ENCODE measurements at places on chromosomes 6 and 20.

DNA sequence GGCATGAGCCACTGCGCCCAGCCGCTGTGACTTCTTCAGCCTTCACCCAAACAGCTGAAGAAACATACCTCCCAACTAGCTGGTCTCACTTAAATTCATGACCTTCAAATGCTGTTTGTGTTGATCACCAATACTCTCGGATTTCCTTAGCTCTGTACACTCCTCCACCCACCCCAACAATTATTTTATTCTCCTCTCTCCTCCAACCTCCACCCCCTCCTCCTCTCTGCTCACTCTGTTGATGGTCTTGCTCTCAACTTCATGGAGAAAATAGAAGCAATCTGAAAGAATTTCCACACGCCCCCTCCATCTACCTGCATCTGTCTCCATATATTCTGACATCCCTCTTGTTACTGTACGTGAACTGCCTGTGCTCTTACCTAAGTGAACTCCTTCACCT, 6.6 kb upstream of the DLK2 start:
- DNase-seq, result no peak

DNA sequence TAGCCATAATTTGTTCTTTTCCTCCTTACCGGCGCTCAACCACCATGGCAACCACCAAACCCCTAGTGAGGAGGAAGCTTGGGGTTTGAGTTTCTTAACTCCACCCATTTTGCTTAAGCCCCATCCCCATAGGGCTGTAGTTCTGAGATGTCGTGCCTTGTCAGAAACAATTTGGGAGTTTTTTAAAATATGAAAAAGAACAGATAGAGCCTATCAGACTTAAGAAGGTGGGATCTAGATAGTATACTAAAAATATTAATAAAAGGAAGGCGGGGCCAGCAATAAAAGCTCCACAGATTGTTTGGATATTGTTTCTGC, 5.6 kb downstream of the BRD2 start:
- DNase-seq, result peak; percentile 61

DNA sequence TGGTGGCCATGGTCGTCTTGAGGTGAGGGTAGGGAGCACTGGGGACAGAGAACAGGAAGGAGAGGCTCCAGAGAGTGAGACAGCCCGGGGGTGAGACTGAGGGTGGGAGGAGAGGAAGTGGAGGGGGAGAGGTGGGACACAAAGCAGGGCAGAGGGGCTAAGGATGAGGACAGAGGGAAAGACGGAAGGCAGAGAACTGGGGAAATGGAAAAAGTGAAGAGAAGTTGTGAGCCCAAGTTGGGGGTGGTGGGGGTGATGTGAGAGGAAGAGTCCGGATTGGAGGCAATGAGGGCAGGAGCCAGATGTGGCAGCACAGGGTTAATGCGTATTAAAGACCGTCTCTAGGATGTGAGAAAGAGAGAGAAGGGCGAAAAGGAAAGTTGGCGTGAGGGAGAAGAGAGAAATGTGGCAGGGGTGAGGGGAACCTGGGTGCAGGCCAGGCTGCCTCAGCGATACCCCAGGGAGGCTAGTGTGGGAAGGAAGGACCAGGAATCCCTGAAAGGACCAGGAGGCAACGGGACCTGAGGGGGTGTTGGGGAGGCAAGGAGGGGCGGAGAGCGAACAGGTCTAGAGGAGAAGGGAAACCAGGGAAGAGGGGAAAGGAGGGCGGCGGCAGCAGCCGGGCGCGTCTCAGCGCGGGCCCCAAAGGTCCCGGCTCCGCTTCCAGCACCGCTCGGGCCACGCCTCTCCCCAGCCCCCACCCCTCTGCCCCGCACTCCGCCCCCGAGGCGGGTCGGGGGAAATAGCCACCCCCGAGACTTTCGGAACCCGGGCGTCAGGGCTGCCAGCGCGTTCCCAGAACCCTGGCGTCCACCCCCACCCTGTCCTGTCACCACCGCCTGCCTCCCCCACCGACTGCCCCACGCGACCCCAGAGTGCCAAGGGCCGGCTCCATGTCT, at the start of gene PPP1R18:
TSS of gene PPP1R18 (minus strand) at position 637 of the 899 bp plus-strand sequence. CDS start at position 10, 627 bp downstream.
- DNase-seq, result peak; percentile 96

DNA sequence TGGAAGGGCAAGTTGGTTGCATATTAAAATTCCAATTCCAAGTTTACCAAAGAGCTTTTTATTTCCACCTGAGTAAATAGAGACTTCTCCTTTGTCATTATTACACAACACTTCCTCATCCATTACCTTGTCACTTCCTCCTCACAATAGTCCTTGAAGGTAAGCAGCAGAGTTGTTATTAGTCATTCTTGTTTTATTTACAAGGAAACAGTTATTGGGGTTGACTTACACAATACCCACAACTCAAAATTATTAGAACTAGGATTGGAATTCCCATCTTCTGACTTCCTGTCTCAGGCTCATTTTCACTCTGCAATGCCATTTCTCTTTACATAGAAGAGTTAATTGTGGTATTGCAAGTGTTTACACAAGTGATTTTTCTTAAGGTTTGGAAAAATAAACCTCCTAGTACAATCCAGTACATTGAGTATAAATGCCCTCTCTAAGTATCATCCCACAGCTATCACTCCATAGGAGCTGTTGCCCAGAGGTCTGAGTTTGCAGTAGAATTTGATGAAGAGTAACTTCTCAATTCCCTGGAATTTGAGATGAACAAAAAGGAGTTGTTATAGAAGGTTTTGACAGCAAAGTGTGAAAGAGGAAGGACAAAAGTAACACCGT, 28.9 kb upstream of the MTRF1L start:
- DNase-seq, result no peak

DNA sequence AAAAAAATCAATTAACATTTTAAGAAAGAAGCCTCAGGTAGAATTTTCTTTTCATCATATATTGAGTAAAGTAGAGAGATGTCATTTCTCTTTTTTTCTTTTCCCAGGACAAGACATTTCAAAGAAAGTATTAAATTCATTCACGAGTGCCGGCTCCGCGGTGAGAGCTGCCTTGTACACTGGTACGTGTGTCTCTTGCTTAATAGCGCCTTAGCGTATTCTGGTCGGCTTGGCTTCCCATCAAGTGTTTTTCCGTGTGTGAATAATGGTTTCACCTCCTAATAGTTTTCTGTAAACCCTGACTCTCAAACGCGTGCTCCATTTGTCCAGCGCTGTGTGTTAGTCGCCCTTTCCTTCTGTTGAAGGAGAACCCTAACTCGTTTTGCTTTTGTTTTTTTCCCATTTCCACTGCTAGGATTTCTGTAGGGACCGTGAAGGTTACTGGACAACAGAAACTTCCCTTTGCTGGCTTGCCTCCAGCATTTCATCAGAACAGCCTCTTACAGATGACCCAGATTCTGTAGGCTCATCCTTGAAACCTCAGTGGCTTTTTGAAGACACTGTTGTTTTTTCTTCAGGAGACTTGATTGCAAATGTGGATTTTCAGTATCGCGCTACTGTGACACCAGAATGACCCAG, 45.7 kb upstream of the IRF4 start:
- DNase-seq, result no peak
